ENCODE measurements at places on chromosomes 1 and 21. TPM values are rescaled to one million over a fixed set of nuclear protein-coding genes. Genes with fewer than 3 reads are reported as not detected.

CSF3R gene
- total RNA-seq = not detected

AADACL3 gene
- not detected for total RNA-seq

CCDC185 gene
- not detected for total RNA-seq

ZBTB17 gene
- 16.5 TPM for total RNA-seq

C1orf210 gene
- not detected for total RNA-seq

CLEC20A gene
- not detected for total RNA-seq

LRRC39 gene
- total RNA-seq = 0.18 TPM

TFB2M gene
- total RNA-seq = 15.2 TPM

LCE2B gene
- total RNA-seq = not detected

CYP4X1 gene
- 16.0 TPM for total RNA-seq

ABCA4 gene
- total RNA-seq = 0.18 TPM

NUAK2 gene
- total RNA-seq = 8.6 TPM

KCNT2 gene
- total RNA-seq = 35.5 TPM

SH3D21 gene
- total RNA-seq = 4.7 TPM

MTARC1 gene
- total RNA-seq = 0.32 TPM

OR6Y1 gene
- total RNA-seq = not detected

MORN1 gene
- total RNA-seq = 3.2 TPM

DYNLT5 gene
- not detected for total RNA-seq

OR10Z1 gene
- not detected for total RNA-seq

SYT2 gene
- not detected for total RNA-seq

NID1 gene
- total RNA-seq = 167 TPM

GJA5 gene
- 0.18 TPM for total RNA-seq

TRPM2 gene
- not detected for total RNA-seq

Data from cardiac atrium fibroblast (primary cell).